NCI-H146 (cell line): ENCODE measurements at places on chromosomes 4 and X.
A peak's percentile ranks its signal among the peaks of the same experiment; 100 is the strongest.

GRCh38 chr4:53015681-53016080 lies 153.6 kb downstream of the RASL11B start:
- DNase-seq: peak; percentile 80

DNA sequence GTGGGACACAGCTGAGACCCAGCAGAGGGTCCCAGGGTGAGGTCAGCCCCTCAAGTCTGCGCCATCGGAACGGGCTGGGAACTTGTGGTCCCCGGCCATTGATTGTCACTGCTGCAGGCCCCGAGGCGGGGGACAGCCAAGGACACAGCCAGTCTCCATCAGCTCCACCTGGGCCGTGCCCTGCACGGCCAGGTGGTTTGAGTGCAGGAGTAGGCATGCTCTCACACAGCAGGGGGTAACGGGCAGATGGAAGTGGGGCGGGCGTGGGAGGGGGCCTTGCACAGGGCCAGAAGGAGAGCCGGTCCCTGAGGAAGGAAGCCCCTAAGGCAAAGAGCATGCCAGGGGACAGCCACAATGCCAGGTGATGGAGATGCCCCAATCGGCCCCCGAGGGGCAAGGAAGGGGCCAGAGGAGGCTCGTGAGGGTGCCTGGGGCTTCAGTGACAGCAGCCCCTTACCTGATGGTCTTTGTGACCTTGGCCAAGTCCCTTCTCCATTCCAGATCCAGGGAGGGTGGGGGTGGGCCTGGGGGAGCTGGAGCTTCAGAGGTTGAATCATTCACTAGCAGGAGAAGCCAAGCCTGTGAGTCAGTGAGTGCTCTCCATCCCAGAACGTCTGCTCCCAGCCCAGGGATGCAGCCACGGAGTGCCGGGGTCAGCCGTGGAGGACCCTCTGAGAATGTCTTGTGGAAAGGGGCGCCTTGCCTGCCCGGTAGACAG lies 2.3 kb downstream of the ATP2B3 start:
- DNase-seq: peak; percentile 43

DNA sequence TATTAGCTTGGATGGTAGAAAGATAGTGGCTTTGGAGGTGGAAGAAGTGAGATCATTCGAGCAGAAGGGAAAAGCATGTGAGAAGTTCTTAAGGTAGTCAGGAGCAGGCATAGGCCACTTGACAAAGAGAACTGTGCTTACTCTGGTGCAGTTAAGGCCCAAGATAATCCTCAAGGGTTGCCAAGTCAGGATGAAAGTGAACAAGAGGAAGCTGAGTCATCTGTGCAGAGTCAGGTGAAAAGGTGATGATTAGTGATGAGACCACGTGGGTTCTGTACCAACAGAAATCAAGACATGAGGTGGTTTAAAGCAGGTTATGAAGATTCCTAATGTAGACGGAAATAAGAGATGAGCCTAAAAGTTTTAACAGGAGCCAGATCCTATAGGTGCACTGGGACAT lies 369.8 kb downstream of the DTHD1 start:
- DNase-seq: no peak

DNA sequence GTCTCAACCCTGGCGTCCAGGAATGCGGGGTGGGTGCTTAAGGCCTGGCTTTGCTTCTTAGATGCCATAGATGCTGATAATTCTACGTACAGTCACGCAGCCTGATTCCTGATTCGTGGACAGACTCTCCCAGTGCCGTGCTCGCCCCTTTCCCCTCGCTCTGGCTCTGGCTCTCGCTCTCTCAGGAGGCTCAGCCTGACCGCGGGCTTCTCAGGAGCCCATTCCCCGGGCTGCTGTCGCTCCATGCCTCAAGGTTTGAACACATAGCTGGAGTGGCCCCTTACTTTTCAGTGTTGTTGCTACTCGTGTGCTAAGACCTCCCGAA lies 59.2 kb upstream of the ZC4H2 start:
- no peak for DNase-seq

- no peak for DNase-seq
These were observed 6.1 kb upstream of the PDHA2 start for GRCh38 chr4:95833711-95834194.
